ENCODE measurements at places on chromosomes 4 and X. TPM values are rescaled to one million over a fixed set of nuclear protein-coding genes. Genes with fewer than 3 reads are reported as not detected.

DNA sequence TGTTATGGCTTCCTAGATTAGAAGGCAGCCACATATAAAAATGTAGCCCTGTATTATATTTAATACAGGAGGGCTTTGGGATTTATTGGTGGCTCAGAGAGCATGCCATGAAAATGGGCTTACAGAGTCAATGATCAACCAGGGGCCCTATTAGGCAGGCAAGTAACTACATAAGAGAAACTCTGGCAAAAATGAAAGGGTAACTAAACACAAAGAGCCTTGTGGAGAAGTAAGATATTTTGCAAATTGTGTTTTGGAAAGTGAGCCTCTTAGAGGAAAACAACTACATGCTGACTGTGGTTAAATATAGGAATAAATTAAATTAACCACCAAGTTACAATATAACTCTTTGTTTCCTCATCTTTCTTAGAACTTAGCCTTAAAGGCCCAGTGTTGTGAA lies 5.5 kb downstream of the SAT1 start:
- H3K4me3 ChIP-seq: no peak overlapping the region
- no peak overlapping the region for H3K27ac ChIP-seq
- H3K36me3 ChIP-seq: peaks cover 14% of the 10 kb centered on the region
- no peaks in the 10 kb centered on the region for H3K27me3 ChIP-seq
- H3K4me1 ChIP-seq: no peaks in the 10 kb centered on the region

- H3K36me3 ChIP-seq: no peaks in the 10 kb centered on the region
- H3K4me1 ChIP-seq: no peaks in the 10 kb centered on the region
- H3K27me3 ChIP-seq: no peaks in the 10 kb centered on the region
- no peak overlapping the region for H3K4me3 ChIP-seq
Observed at GRCh38 chr4:154464654-154465053, 26.9 kb downstream of the DCHS2 start.

The CXCL1 gene
- total RNA-seq: 7.0 TPM

The RAB39B gene
- total RNA-seq: 0.95 TPM

The UGT2B10 gene
- not detected for total RNA-seq

- H3K4me1 ChIP-seq: no peaks in the 10 kb centered on the region
- no peak for DNase-seq
- no peak overlapping the region for H3K27ac ChIP-seq
- peaks cover 17% of the 10 kb centered on the region for H3K27me3 ChIP-seq
- H3K36me3 ChIP-seq: no peaks in the 10 kb centered on the region
Observed at GRCh38 chr4:30727409-30727808, 7.2 kb downstream of the PCDH7 start.

DNA sequence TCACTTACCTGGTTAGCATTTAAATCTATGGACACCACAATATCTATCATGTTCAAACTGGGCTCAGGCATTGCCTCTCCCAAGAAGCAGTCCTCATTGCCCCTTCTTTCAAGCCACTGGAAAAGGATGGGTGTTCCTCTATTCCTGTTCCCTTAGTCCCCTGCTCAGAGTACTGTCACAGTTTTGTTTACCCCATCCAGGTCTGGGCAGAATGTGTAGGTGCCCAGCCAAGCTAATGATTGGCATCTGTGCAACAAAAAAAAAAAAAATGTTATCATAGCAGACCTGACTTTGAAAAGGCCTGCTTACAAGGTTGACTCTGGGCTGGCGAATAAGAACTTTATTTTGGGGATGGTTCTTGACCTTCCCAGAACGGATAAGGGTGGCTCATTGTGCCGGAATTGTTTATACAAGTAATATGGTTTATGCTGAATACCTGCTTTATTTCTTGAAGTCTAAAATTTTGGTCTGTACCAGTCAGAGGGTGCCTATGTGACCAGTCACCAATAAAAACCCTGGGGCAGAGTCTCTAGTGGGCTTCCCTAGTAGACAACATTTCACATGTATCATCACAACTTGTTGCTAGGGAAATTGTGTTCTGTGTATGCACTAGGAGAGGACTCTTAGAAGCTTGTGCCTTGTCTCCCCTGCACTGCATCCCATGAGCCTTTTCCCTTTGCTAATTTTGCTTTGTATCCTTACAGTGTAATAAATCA lies 47.9 kb downstream of the JADE3 start:
- H3K4me3 ChIP-seq: no peak overlapping the region
- peaks cover 5% of the 10 kb centered on the region for H3K4me1 ChIP-seq
- no peak overlapping the region for H3K27ac ChIP-seq
- no peak for DNase-seq
- H3K36me3 ChIP-seq: no peaks in the 10 kb centered on the region
- no peaks in the 10 kb centered on the region for H3K27me3 ChIP-seq

The NAP1L3 gene
- total RNA-seq: 0.95 TPM

The SPANXN4 gene
- total RNA-seq: not detected

The ADGRL3 gene
- total RNA-seq: 6.0 TPM

The F8A2 gene
- total RNA-seq: not detected

The NDUFC1 gene
- total RNA-seq: 52.0 TPM

DNA sequence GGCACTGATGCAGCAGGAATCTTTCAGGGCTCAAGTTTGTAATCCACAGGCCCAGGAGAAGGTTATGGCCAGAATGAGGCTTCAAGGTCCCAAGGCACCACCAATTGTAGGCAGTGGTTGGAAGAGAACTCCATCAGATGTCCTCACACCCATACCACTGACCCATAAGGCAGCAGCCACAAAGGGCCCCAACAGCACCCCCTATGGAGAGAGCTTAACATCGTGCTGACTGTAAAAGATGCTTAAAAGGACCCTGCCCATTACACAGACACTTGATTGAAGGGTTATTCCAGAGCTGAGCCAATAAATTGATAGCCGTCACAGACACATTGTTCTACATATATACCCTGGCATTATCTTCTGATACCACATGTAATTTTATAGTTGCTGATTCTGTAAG lies 113.7 kb downstream of the SOWAHB start:
- no peaks in the 10 kb centered on the region for H3K4me1 ChIP-seq
- no peak overlapping the region for H3K4me3 ChIP-seq
- no peak for DNase-seq
- H3K27me3 ChIP-seq: no peaks in the 10 kb centered on the region
- no peak overlapping the region for H3K27ac ChIP-seq

The LRIT3 gene
- 0.12 TPM for total RNA-seq
